ENCODE measurements at places on chromosomes 2 and 18. TPM values are rescaled to one million over a fixed set of nuclear protein-coding genes. Genes with fewer than 3 reads are reported as not detected.
A peak's percentile ranks its signal among the peaks of the same experiment; 100 is the strongest.

CTLA4 gene
- total RNA-seq = not detected

BCL11A gene
- 0.03 TPM for total RNA-seq

APOB gene
- total RNA-seq = not detected

DES gene
- total RNA-seq = not detected

DNA sequence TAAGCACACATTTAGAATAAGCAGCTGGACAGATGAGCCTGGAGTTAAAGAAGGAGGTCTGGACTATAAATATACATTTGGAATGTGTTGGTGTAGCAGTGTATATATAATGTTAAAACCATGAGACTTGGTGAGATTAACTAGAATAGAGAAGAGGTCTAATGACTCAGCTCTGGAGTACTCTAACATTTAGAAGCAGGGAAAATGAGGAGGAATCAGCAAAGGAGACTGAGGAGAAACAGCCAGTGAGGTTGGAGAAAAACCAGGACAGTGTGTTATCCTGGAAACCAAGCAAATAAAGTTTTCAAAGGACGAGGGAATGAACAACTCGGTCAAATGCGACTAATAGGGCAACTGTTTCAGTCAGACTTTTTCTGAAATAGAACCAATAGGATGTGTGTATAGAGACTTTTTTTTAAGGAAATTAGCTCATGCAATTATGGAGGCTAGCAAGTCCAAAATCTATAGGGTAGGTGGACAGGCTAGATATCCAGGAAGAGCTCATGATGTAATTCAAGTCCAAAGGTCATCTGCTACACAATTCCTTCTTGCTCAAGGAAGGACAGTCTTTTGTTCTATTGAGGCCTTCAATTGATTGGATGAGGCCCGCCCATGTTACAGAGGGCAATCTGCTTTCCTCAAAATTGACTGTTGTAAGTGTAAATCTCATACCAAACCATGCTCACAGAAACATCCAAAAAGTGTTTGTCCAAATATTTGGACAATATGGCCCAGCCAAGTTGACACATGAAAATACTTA lies 10.8 kb upstream of the SESTD1 start:
- H3K27ac ChIP-seq = no peak overlapping the region
- DNase-seq = no peak
- H3K4me1 ChIP-seq = peaks cover 34% of the 10 kb centered on the region
- H3K36me3 ChIP-seq = no peaks in the 10 kb centered on the region

DNA sequence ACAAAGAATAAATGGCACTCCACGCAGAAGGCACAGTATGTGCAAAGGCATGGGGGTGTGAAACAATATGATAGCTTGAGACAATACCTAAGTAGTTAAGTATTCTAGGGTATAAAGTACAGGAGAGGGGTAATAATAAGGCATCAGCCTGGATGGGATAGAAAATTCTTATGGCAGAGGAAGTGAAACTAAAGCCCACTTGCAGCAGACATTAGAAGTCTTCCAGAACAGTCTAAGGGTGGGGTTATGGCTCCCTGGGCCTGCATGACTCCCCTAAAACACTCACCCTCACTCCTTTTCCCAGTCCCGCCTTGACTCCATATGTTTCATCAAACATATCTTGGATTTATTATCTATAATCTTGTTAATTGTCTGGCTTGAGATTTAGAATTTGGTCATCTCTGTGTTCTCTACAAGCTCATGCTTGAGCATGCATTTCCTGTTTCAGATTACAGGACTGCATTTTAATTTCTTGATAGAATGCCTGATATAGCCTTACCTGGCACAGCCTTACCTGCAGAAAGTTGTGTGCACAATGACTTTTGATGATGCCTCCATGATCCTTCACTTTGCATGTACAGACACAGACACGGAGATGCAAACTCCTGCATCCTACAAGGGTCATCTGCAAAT lies 28.5 kb upstream of the TMBIM1 start:
- no peak for DNase-seq
- no peak overlapping the region for H3K27ac ChIP-seq
- no peak overlapping the region for H3K4me3 ChIP-seq
- H3K27me3 ChIP-seq = no peaks in the 10 kb centered on the region

GRCh38 chr2:30300456-30301221 lies 69.3 kb downstream of the LBH start:
- peak overlapping the region; percentile 91 for H3K27ac ChIP-seq
- no peaks in the 10 kb centered on the region for H3K36me3 ChIP-seq
- peak overlapping the region; percentile 8 for H3K4me3 ChIP-seq
- no peaks in the 10 kb centered on the region for H3K27me3 ChIP-seq

- H3K4me1 ChIP-seq = no peaks in the 10 kb centered on the region
- no peak for DNase-seq
- peaks cover 7% of the 10 kb centered on the region for H3K36me3 ChIP-seq
- H3K27me3 ChIP-seq = no peaks in the 10 kb centered on the region
- H3K27ac ChIP-seq = no peak within 1 kb of the TSS
Observed at GRCh38 chr2:39243469-39244123, at the start of gene CDKL4. Gene CDKL4 (minus strand): TSS chr2:39243970.

DNA sequence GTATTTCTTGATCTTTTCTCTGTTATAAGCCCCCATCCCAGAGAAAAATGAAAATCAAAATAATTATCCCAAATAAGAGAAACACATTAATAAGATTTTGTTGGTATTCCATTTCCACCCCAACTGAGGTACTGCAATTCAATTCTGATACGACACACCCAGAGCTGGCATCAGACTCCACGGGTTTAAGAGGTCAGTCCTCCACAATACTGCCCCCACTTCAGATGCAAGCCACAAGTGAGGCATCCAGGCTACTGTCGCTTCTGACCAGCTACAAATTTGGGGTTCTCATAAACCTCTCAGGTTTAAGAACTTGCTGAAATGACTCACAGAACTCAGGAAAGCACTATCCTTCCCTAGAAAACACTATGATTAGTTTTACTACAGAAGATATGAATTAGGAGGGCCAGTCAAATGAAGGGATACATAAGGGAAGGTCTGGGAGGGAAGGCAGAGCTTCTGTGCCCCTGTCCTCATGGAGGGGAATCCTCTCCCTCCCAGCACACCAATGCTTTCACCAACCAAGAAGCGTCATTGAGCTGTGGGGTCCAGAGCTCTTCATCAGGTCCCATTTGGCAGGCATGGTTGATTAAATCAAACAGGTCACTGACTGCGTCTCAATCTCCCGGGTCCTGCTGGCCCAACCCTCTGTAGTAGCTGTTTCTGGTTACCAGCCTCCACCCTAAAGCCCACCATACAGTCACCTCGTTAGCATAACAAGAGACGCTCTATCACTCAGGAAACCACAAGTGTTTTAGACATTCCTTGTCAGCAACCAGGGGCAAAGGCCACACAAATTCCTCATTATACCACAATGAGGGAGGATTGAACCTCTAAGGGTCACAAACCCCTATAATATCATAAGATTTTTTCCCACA lies 46.2 kb downstream of the IWS1 start:
- H3K27me3 ChIP-seq = no peaks in the 10 kb centered on the region
- peaks cover 50% of the 10 kb centered on the region for H3K36me3 ChIP-seq
- H3K27ac ChIP-seq = no peak overlapping the region
- no peak overlapping the region for H3K4me3 ChIP-seq

- H3K4me1 ChIP-seq = no peaks in the 10 kb centered on the region
- H3K27me3 ChIP-seq = 0 out of 2 replicates have a peak, but pooled peaks cover 2% of the 10 kb centered on the region
- no peak overlapping the region for H3K27ac ChIP-seq
- H3K36me3 ChIP-seq = no peaks in the 10 kb centered on the region
Observed at GRCh38 chr18:42782929-42783328, 332.6 kb downstream of the RIT2 start.

DNA sequence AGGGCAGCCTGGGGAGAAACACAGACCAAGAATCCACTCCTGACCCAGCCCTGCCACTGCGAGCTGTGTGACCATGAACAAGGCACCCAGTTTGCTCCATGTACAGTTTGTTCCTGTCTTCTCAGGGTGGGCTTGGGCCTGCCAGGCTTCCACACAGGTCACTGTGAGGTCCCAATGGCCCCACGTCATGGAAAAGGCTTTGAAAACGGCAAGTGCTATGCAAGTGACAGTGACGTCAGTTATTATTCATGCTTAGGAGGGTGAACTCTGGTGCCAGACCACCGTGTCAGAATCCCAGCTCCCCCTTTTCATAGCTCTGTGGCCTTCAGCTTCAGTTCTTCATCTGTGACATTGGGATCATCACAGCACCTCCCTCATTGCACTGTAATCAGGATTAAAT lies 87.1 kb downstream of the TNS1 start:
- no peak overlapping the region for H3K4me3 ChIP-seq
- peak; percentile 75 for DNase-seq

GRCh38 chr2:234966340-234966739 lies 14.5 kb downstream of the SH3BP4 start:
- H3K4me1 ChIP-seq = peaks cover 86% of the 10 kb centered on the region
- no peaks in the 10 kb centered on the region for H3K27me3 ChIP-seq
- no peak overlapping the region for H3K4me3 ChIP-seq
- DNase-seq = no peak
- H3K36me3 ChIP-seq = peaks cover 48% of the 10 kb centered on the region
- no peak overlapping the region for H3K27ac ChIP-seq

GRCh38 chr2:74930811-74931486 lies 27.5 kb upstream of the POLE4 start:
- no peaks in the 10 kb centered on the region for H3K36me3 ChIP-seq
- H3K4me1 ChIP-seq = peaks cover 5% of the 10 kb centered on the region

DNA sequence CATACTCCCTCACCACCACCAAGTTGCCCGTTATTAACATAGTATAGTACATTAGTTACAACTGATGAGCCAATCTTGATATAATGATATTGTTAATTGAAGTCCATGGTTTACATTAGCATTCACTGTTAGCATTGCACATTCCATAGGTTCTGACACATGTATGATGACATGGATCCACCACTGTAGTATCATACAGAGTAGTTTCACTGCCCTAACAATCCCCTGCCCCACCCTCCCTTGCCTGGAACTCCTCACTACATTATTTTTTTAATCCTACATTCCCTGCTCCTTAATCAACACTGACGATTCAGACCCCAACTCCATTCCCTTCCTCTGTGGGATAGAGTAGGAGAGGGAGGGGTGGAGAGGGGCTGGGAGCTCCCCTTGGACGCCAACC lies 20.2 kb upstream of the ST3GAL5 start:
- no peak overlapping the region for H3K27ac ChIP-seq
- no peaks in the 10 kb centered on the region for H3K27me3 ChIP-seq
- DNase-seq = no peak
- H3K4me1 ChIP-seq = peaks cover 49% of the 10 kb centered on the region
- H3K4me3 ChIP-seq = no peak overlapping the region

DNA sequence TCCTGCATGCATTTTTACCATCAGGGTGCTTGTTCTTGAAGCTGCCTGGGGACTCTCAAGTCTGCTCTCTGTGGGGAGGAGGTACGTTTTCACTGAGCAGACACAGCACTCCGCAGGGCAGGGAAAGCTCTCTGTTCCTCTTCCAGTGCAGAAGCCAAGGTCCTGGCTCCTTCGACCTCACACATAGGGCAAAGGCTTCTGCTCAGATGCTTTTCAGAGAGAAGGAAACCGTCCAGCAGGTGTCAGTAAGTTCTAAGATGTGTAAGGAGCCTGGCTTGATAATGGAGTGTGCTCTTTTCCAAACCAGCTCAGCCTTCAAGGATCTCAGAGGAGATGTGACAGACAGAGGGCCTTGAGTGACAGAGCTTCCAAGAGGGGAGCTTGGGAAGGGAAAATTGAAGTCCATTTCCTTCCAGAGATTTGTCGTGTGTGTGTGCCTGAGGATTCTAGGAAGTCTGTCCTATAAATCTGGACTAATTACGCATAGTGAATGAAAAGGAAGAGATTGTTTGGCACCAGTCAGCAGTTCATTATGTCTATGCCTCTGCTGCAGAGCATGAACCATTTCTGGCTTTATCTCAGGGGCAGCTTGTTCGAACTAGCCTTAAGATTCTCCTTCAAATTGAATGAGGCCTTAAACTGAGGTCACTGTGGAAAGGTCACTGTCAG lies 67.3 kb upstream of the UPP2 start:
- no peaks in the 10 kb centered on the region for H3K27me3 ChIP-seq
- H3K4me1 ChIP-seq = no peaks in the 10 kb centered on the region
- H3K4me3 ChIP-seq = no peak overlapping the region
- DNase-seq = peak; percentile 50

DNA sequence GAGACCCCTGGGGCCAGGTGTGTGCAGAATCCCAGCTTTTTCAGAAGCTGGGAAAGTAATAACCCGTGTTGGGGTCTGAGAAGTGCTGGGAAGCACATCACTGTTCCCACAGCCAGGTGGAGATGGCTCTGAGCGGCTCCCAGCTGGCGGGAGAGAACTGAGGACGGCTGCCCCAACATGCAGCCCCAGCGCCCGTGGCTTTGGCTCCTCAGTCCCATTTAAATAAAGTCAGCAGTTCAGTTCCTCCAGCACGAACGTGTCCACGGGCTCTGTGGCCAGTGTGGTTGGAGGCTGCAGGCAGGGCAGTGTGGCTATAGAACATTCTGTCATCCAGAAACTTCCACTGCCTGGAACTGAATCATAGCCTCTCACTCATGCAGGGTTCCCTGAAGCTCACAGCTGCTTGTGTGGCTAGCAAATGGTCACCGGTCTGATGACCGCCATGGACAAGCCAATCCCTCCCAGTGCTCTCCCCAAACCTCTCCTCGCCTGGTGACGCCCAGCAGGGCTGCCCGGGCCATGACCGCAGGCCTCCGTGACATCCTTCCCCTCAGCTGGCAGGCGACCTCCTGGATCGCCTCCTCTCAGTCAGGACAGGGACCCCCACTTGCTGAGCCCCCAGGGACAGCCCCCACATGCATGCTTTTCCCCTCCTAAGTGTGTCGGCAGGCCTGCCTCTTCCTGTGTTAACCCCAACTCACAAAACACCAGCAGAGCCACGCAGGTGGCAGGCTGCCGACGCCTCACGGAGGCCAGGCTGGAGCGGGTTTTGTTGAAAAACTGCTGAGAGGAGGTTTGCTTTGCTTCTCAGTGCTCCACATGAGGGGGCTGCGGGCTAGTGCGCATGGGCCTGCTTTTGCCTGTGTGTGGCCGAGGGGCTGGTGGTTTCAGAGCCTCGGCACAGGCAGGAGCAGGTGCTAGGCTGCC lies 1.3 kb downstream of the RTP5 start:
- no peaks in the 10 kb centered on the region for H3K4me1 ChIP-seq
- H3K4me3 ChIP-seq = no peak overlapping the region
- H3K27me3 ChIP-seq = peaks cover 45% of the 10 kb centered on the region

GRCh38 chr18:57430079-57431001 lies 4.8 kb upstream of the ONECUT2 start:
- peaks cover 81% of the 10 kb centered on the region for H3K27me3 ChIP-seq
- H3K4me1 ChIP-seq = peaks cover 11% of the 10 kb centered on the region
- no peaks in the 10 kb centered on the region for H3K36me3 ChIP-seq
- no peak for DNase-seq

DNA sequence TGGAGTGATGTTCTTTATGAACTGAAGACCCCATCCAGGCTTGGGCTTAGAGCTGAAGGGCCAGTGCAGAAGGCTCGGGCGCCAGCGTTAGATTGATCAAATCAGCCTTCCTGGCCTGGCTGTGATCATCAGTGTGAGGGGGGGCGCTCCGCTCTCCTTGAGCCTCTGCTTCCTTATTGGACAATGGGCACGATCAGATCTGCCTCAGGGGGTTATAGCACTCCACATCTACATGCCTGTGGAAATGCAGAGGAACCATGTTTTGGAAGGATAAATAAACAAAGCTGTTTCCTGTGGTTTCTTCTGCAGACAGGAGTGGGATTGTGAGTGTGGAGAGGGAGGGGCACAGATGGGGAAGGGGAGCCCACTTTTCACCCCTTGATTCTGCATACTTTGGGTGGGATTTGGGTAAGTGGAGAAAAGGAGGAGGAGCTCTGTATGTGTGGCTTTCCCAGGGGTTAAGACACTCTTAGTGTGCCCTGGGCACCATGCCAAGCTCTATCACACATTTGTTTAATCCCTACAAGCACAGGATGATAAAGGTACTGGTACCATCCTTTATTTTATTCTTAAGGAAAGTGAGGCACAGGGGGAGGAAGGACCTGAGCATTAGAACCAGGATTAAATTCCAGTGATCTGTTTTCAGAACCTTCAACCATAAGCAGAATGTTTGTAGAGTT lies 150.5 kb downstream of the EN1 start:
- H3K27me3 ChIP-seq = no peaks in the 10 kb centered on the region
- H3K27ac ChIP-seq = no peak overlapping the region
- DNase-seq = peak; percentile 82
